ENCODE measurements at places on chromosomes 2 and 18.
A peak's percentile ranks its signal among the peaks of the same experiment; 100 is the strongest.

GRCh38 chr2:1675633-1676032, 68.7 kb downstream of the PXDN start:
- no peak for DNase-seq

- no peak for DNase-seq
These were observed 163.5 kb upstream of the SOX11 start for GRCh38 chr2:5528706-5529105.

GRCh38 chr2:159202568-159203071, 83.9 kb downstream of the WDSUB1 start:
- DNase-seq: no peak

DNA sequence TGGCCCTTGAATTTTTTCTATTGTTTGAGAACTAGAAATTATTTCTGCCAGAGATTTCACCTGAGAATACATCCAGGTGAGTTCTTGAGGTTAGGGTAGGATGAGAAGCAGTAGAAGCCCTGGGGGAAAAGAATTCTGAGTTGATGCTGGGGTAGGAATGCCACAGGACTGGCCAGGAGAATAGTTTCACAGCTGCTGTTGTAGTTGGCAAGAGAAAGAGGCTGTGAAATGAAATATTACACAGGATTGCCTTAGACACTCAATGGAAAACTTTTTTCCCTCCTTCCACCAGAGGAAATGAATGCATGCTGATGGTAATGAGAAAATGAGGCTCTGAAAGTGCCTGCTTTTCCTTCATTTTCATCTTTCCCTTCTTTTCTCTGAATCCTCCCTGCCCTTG, 54.6 kb downstream of the PRKCE start:
- no peak for DNase-seq

GRCh38 chr2:173602153-173602795, 247.6 kb downstream of the CDCA7 start:
- DNase-seq: no peak

DNA sequence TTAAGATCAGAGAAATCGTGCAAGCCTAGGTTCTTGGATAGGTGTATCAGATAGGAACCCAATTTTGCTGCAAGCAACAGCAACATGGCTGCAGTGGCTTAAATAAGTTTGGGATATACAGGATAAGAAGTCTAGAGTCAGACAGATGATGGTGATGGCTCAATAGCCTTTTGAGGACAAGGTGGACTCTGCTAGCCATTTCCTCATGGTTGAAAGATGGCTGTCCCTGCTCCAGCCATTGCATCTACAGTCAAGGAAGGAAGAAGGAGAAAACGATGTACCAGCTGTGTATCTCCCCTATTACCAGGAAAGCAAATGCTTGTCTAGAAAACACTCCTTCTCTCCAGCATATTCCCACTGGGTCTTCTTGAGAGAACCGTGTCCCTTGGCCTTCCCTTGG, 30.1 kb upstream of the CAB39 start:
- no peak for DNase-seq

DNA sequence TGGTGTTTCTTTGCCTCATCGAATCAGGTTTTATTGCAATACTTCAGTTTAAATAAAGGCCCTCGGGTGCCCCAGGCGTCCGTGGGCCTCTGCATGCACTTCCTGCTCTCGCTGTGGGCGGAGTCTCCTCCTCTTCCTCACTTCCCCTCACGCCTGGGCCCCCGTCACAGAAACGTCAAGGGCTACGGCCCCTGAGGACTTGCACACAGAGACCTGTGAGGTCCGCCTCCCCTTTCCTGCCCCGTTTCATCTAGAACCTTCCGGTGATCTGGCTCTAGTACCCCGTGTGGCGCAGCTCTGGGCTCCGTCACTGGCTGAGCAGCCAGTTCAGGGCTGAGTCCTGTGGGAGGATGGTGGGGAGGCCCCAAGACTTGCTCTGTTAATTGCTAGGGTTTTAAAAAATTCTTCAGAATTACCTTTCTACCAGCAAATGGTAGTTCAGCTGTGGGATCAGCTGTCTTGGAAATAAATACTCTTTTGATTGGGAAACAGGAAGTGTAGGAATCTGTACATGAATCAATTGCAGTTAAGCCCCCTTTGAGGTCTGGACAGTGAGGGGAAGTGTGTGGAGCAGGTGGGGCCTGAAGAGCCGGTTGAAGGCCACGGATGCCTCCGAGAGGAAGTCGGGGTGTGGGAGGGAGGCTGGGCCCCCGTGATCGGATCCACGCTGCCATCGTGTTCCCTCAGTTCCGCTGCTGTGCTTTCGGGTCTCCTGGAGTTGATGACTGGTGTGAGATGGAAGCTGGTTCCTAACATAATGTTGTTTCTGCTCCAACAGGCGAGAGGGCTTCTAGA, 10.2 kb downstream of the NFATC1 start:
- no peak for DNase-seq

GRCh38 chr2:224776795-224777558, 60.8 kb upstream of the CCDC195 start:
- DNase-seq: no peak

- peak; percentile 36 for DNase-seq
These were observed 1.2 kb upstream of the UGT1A5 start for GRCh38 chr2:233711312-233712008.

- DNase-seq: no peak
These were observed 51.5 kb downstream of the HAUS1 start for GRCh38 chr18:46155641-46156051.

GRCh38 chr2:34731292-34731691, 1132.2 kb upstream of the FAM98A start:
- no peak for DNase-seq

- DNase-seq: no peak
These were observed 125.9 kb downstream of the ACOXL start for GRCh38 chr2:110858135-110858725.

DNA sequence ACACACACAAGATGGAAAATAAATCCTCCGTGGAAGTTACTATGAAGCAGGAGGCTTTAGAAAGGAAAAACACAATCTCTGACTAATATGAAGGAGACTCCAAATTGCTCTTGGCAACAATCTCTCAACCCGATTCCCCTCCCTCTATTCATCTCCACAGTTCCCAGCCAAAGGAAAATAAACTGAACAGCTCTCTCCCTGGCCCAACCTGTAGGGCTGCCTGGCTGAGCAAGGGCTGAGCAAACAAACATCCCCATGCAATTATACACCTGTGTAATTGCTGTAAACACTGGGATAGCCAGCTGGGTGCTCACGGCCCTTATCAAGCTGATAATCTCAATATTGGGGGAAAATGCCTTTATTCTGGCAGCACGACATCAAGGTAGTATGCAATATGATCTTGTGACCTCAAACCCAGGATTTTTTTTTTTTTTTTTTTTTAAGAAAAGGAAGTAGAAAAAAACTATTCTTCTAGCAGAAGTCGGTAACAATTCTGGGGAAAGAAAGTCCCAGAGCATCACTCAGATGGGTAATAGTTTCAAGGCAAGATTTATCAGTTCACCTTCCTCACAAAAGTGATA, 203.3 kb upstream of the SMAD2 start:
- no peak for DNase-seq

GRCh38 chr2:192443831-192444230, 249.1 kb upstream of the TMEFF2 start:
- no peak for DNase-seq

- DNase-seq: no peak
These were observed 919 bp upstream of the SCN2A start for GRCh38 chr2:165238295-165238694.

DNA sequence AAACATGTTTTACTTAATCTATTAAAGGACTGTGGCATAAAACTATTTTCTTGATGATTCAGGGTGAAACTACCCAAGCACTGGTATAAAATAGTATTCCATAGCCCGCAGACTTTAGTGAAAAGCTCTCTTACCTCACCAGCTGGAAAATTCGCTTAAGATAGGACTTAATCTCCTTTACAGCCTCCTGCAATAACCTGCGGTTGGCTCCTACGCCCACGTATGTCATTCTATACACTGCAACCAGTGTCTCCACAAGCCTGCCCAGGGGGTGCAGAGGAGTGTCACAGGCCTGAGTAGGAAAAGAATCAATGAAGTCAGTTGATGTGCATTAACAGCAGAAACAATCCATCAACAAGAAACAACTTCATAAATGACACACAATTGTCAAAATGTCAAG, 11.3 kb upstream of the MPP4 start:
- no peak for DNase-seq

DNA sequence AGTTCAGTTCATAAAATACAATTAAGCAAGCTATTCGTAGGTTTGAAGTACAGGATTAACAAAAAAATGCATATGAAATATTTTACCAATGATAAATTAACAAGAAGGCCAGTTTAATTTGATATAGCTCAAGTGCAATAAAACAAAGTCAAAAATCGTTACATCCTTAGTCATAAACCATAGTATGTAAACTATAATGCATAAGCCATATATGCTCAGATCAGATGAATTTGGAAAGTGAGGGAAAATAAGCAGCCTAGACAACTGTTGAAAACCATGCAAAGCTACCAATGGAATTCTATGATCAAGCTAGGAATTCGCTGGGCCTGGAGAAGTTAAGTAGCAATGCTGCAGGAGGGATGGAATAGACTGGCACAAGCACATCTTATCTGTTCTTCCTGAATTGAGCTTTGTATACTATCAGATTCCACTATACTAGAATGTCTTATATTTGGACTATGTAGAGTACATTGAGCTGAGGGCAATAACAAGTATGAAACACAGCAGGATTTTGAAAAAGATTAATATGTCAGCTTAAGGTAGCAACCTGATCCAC, 682.0 kb downstream of the IRS1 start:
- no peak for DNase-seq

DNA sequence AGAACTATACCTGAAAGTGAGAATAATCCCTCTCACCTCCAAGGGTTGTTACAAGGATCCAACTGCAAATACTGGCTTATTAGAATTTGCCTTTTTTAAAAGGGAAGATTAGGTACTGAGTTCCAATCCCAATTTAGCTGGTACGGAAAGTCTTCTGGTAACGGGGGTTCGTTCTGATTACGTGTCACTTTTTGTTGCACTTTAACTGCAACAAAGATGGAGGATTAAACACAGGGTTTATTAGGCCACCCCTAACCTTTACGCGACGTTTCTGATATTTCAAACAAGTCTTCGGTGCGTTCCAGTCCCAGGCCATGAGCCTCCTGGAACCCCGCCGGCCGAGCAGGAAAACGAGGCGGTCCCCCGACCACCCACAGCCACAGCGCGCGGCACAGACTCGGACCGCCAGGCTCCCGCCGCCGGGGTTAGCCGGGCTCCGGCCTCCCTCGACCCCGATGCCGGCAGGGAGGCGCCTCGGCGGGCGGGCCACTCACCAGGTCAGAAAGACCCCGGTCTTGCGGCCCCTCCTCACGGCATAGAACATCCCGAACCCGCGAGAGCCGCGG, 411 bp downstream of the RNASEH1 start:
- no peak for DNase-seq

GRCh38 chr2:69466728-69467127, 29.5 kb upstream of the NFU1 start:
- DNase-seq: no peak

GRCh38 chr2:197183355-197183754, 127.2 kb downstream of the ANKRD44 start:
- DNase-seq: no peak

- DNase-seq: no peak
These were observed 266.7 kb downstream of the METTL4 start for GRCh38 chr18:2304378-2305175.

- DNase-seq: no peak
These were observed 376.7 kb downstream of the TDRD15 start for GRCh38 chr2:21500401-21500945.

GRCh38 chr2:237904831-237905599, 45.6 kb downstream of the RAMP1 start:
- DNase-seq: no peak

GRCh38 chr2:203730883-203731282, 24.4 kb downstream of the CD28 start:
- no peak for DNase-seq

- DNase-seq: no peak
These were observed 227.7 kb upstream of the BOD1L2 start for GRCh38 chr18:56919190-56919589.

DNA sequence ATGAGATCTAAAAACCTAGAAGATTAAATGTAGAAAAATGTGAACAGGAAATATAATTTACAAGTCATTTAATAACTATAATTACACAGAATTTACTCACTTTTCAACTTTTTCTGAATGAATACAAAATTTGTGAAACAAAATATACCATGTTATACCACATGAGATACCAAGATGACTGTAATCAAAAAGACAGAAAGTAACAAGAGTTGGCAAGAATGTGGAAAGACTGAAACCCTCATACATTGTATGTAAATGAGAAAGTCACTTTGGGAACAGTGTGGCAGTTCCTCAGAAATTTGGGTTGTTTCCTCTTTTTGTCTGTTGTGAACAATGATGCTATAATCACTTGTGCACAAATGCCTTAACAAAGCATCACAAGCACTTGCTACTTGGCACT, 145.4 kb upstream of the ZNF804A start:
- no peak for DNase-seq

DNA sequence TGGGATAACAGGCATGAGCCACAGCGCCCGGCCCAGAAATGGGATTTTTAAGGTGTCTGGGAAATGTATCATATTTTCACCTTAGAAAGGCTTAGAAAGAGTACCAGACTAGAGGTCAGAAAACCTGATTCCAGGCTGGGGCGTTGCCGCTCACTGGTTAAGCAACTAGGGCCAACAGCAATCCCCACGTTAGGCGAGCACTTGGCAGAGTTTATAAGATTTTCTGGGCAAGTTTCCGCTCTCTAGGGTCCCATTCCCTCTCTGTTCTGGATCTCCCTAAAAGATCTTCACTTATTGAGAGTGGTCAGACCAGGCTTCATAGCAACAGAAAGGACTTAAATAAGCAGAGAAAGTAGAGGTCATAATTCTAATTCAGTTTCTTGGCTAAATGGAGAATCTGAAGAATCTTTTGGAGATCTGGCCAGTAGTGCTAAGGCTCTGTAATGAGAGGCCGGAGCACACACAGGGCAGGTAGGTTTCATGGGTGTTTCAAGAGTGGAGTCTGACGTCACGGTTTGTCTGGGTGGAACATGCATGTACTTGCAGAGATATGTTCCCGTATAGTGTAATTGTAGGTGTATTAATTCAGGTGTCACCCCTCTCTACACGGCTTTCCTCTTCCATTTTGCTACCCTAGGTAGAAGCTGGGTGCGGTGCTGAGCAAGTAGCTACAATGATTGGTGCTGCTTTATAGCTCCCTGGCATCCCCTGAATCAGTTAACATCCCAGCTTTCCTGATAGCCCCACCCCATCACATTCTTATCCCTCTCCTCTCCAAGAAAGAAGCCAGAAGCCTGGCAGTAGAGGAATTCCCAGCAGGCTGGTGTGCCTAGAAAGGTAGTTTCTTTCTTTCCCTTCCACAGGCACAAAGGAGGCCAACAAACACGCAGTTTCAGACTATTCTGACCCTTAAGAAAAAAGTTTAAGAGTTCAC, 4.4 kb upstream of the SMAD7 start:
- no peak for DNase-seq

DNA sequence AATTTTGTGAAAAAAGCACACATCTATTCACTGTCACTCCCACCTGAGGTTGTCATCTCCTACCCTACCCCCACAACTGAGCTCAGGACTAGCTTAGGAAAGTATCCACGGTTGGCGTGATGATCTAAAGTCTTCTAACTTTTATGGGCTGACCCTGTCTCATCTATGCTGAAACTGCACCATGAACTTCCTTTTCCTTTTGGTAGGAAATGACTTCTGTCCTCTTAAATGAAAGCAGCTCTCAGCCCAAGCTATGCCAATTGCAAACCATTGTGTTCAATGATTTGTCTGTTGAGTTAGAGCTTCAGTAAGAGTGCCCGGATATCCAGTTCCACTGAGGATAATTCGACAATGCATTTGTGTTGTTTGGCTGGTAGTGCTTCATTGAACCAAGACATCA, 52.7 kb downstream of the ARHGAP25 start:
- DNase-seq: no peak
